Cerebellar cortex (tissue), 1 donor: ENCODE measurements at places on chromosomes 16 and 17.

GRCh38 chr17:2710803-2711607 lies 559 bp downstream of the CLUH start:
- DNase-seq = no peak

GRCh38 chr17:83080858-83081683 lies 1.7 kb downstream of the METRNL start:
- DNase-seq = no peak

DNA sequence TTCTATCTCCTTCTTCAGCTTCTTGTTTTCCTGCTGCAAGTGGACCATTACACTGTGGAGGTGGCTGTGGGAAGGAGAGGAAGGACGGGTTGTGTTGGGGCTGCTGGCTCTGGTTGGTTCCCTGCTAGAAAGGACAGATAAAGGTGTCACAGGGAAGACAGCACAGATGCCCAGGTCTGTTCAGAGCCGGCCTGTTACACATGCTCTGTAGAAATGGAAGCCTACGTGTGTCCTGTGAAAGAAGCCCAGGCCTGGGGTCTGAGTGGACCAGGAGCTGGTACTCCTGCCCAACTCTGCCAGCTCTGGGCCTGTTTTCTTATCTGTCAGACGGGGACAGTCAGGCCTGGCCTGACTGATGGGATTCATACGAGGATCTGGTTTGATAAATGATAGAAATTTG lies 26.4 kb downstream of the DHX38 start:
- no peak for DNase-seq

GRCh38 chr17:2238432-2239169 lies 65.0 kb downstream of the SMG6 start:
- DNase-seq = peak; percentile 38

DNA sequence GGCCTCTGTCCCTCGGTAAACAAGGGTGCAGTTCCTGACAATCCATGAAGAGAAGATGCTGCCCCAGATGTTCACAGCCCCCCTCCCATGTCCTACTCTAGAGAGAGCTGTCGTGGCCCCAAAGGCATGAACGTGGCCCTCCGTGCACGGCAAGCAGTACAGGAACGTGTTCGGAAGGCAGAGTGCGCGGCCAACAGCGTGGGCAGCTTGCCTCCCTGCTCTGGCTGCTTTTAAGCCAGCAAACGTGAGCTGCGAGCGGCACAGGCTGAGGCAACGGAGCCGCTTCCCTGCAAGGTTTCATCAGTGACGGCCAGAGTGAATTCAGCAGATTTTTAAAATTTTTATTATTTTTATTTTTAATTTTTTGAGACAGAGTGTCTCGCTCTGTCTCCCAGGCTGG lies 37.2 kb downstream of the PEMT start:
- no peak for DNase-seq

GRCh38 chr17:33520426-33521330 lies 227.6 kb upstream of the ASIC2 start:
- peak; percentile 33 for DNase-seq

DNA sequence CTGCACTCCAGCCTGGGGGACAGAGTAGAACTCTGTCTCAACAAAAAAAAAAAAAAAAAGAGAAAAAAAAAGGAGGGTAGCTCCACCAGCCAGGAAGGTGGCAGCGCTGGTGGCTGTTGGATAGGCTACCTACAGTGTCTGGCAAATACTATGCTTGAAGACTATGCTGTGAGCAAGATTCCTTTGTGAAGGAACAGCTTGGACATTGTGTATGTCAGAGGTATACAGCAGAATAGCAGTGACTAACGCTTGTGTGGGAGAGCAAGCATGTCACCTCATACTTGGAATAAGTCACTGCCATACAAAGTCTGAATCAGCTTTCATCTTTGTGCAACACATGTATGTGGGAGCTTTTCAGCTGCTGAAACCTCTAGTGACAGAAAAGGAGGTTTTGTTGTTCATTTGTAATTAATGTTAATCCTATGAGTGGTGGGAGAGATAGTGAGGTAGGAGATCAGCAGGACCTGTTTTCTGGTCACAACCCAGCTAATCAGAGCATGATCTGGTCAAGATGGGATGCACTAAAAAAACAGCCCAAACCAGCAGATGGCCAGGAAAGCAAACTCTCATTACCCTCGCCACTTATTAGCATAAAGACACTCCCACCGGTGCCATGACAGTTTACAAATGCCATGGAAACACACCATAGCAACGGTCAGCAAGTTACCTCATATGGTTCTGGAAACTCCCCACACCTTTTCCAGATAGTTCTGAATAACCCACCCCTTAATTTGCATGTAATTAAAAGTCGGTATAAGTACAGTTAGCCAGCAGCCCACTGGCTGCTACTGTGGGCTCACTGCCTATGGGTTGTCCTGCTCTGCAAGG lies 6.8 kb upstream of the ITGAD start:
- DNase-seq = peak; percentile 50

GRCh38 chr17:65054602-65055001 lies 1.9 kb downstream of the GNA13 start:
- no peak for DNase-seq

- DNase-seq = no peak
Observed at GRCh38 chr16:3646348-3646920, 8.1 kb upstream of the DNASE1 start.

DNA sequence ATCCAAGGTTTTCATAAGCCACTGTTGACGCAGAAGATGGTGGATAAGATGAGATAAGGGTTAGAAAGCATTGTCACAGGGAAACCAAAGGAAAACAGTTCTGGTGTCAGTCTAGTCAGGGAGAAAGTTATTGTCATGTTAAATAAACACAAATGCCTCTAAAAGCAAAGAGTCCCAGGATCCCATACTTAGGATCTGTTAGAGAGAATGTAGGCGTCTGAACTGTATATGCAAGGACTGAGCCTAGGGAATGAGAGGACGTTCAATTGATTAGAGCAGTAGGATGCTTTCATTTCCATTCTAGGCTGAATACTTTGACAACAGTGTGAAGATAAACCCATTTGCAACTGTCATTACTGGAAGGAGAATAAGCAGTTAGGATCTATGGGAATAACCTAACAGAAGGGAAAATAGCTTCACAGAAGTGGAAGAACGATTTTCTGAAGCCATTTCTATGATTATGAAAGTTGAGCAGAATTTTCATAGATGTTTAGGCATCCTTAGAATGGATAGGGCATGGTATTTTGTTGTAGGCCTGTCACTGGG lies 1149.1 kb upstream of the CDH8 start:
- no peak for DNase-seq

GRCh38 chr17:28675980-28676379 lies 14.0 kb downstream of the SUPT6H start:
- peak; percentile 14 for DNase-seq

DNA sequence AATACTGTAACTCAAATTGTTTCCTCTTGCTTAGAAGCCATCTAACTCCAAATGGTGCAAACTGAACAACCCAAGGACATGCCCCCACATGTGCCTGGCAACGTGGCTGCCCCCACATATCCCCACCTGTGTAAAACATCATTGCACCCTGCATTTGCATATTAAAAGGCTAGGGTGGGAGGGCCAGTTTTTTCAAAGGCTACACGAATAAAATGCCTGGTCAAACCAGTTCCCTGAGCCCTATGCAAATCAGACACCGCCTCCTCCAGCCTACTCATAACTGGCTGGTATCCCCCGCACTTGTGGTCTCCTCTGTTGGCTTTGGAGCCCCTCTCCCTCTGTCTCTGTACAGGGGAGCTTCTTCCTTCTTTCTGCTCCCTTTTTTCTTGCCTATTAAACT lies 26.7 kb downstream of the C16orf54 start:
- DNase-seq = no peak
